Stimulated activated CD8-positive, alpha-beta memory T cell treated with anti-CD3 and anti-CD28 coated beads, Interleukin-15, amount 100 ng/mL, for 4 hours (primary cell): ENCODE measurements at places on chromosomes 7 and 10.

DNA sequence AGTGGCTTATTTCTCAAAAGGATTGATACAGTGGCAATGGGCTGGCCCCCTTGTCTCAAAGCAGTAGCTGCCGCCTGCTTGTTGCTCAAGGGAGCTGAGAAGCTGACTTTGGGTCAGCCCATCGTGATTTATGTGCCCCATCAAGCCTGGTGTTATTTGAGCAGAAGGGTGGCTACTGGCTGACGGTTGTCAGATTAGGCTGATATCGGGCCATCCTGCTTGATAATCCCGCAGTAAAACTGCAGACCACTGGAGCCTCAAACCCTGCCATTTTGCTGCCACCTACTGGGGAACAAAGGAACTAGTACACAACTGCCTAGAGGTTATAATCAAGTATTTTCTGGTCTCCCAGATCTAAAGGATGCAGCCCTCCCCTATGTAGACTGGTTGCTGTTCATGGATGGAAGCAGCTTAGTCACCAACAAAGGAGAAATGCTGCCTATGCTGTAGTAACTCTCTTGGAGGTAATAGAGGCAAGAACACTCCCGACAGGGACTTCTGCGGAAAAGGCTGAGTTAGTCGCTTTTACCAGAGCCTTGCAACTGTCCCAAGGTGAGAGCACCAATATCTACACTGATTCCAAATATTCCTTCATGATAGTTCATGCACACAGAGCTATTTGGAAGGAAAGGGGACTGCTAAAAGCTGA lies 65.9 kb upstream of the ZNF92 start:
- peak; percentile 1 for DNase-seq

GRCh38 chr7:1669954-1670893 lies at the start of gene ELFN1:
ELFN1 (plus strand) TSS chr7:1670277; CDS start chr7:1744597, 74,320 bp downstream.
- DNase-seq = no peak

GRCh38 chr7:108083980-108084379 lies 46.2 kb downstream of the LAMB4 start:
- DNase-seq = no peak

DNA sequence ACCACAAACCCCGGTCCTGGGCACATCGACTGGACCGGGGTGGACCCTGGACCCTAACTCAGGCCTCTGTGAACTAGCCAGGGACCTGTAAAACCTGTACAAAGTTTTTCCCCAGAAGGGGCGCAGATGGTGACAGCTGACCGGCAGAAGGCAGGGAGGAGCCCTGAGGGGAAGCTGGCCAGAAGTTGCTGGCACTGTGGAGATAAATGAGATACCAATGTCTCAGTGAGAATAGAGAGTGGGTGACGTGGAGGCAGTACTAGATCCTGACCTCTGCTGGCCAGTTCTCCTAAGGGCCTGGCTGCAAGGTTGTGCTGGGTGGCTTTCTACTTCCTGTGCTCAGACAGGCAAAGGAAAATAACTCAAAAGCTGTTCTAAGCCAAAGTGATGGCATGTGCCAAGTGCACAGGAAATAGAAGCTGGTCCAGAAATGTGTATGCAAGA lies 10.6 kb upstream of the TSPAN14 start:
- no peak for DNase-seq

GRCh38 chr10:4883079-4883739 lies 57.2 kb downstream of the AKR1E2 start:
- no peak for DNase-seq

DNA sequence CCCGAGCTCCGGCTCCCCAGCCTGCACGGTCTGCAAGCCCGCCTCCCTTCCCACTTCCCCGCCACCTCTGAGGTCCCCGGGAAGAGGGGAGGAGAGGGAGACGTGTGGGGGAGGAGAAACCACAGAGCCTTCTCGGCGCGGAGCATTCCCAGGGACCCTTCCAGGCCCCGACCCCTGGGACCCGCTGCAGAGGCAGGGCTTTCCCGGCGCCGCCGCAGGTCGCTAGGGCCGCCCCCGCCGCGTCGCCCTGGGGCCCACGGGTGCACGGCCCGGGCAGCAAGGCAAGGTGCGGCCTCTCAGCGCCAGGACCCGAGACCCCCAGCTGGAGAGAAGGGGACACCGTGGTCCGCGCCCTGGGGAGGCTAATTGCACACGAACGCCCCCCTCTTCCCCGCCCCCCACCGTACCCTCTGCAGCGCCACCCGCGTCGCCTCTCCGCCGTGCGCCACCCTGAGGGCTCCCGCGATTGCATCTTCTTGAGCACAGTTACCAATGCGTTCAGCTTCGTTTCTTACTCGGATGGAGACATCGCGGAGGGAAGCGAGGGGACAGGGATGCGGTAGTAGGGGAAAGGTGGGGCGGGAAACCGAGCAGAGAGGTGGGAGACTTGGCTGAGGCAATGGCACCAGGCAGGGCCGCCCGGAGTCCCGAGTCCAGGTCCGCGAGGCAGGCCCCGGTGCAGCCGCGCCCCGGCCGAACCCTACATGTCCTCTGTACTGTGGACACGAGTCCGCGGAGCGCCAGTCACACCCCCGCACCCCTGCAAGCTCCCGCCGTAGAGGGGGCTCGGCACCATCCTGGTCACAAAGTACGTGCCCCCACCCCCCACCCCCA lies 28.9 kb downstream of the SKIDA1 start:
- DNase-seq = no peak

GRCh38 chr7:106952658-106953231 lies 87.7 kb downstream of the PIK3CG start:
- no peak for DNase-seq

DNA sequence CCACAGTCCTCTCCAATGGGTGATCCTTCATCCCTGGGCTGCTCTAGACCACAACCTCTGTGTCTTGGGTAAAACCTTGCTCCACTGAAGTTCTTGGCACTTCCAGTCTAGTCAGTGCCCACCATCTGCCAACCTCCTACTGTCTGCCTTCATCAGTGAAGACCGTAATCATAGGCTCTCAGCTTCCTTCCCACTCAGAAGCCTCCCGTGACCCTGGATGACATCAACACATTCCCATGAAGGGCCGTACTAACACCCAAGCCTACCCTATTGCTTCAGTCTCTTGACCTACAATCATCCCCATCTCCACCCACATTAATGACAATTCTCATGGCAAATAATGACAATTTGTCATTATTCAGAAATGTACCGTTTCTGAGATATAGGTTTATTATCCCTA lies 27.6 kb upstream of the GARS1 start:
- DNase-seq = no peak

DNA sequence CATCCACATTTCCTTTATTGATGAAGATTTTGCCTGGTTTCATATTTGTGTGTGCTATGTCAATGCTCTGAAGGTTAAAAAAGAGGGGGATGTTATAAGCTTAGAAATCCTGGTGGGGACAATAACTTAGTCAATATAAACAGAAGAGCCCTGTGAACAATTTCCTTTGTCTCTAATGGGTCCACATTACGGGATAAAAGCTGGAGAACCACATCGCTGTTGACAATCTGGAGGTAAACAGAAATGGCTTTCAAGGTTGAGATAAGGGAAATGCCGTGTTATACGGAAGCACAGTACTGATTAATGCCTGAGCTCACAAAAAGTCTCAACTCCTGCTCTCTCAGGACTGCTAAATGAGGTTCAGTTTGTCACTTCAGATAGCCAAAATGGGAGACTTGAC lies 16.8 kb downstream of the ASAH2 start:
- DNase-seq = no peak

DNA sequence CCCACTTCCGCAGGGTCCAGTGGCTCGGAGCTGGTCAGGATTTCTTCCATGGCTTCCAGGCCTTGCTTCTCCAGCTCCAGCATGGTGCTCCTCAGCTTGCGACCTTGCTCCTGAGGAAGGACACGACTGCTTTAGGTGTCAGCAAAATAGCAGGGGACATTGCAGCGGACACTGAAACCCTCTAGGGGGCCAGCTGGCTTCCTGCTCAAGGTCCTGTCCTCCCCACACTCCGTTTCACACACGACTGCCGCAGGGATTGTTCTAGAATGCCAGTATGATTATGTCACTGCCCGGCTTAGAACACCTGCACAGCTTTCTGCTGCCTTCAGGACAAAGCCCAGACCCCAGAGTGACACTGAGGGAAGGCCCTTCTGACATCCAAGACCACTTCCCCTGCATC lies 65.6 kb downstream of the SCRN1 start:
- no peak for DNase-seq

- no peak for DNase-seq
Measured at GRCh38 chr10:31131251-31131650, 99.6 kb upstream of the ZNF438 start.

GRCh38 chr10:113854761-113855588 lies 514 bp downstream of the NHLRC2 start:
- DNase-seq = peak; percentile 32

- no peak for DNase-seq
Measured at GRCh38 chr7:3007696-3008095, 36.0 kb downstream of the CARD11 start.

GRCh38 chr7:74371381-74372341 lies 82.0 kb upstream of the GTF2IRD1 start:
- no peak for DNase-seq

DNA sequence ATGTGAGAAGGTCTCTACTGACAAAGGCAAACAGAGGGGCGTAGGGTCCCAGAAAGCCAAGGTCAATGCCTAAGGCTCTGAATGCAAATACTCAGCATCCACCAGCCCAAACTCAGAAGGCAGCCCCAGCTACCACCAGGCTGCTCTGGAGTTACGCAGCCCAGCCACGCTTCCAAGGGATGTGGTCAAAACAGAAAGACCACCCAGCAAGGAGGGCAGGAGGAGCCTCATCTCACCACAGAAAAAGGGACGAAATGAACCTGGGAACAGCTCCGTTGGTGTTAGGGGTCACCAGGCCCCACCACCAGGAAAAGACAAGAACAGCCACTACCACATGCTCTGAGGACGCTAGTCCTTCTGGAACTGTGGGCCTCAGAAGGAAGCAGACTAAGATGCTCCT lies 65.1 kb downstream of the CTBP2 start:
- no peak for DNase-seq

GRCh38 chr7:141024668-141025067 lies 9.9 kb upstream of the MRPS33 start:
- no peak for DNase-seq

DNA sequence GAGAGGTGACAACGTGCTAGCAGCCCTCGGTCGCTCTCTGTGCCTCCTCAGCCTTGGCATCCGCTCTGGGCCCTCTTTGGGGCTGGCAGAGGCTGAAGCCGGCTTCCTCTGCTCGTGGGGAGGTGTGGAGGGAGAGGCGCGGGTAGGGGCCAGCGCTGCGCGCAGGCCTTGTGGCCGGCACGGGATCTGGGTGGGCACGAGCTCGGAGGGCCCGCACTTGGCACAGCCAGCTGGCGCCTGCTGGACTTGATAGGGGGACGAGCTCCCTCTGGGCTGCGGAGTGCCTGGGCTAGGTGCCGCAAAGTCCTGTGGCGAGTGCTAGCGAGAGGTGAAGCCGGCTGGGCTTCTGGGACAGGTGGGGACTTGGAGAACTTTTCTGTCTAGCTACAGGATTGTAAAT lies 170.7 kb downstream of the EXOC4 start:
- DNase-seq = no peak

- no peak for DNase-seq
Measured at GRCh38 chr10:100827819-100828737, 82.7 kb downstream of the PAX2 start.

DNA sequence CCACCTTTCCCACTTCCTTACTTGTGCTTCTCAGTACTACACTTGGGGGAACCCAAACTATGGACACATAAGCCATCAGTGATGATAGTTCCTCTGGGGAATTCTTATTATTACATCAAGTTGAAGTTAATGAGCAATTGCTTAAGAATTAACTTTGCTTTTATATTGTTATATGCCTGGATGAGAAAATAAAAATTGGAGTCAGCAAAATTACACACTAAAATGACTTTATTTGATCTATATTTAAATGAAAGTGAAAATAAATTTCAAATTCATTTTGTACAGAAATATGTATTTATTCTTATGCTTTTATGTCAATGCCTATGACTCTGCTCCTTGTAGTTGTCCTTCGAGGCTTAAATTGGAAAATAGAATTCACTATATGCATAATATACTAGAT lies 149.4 kb upstream of the KCND2 start:
- DNase-seq = no peak

DNA sequence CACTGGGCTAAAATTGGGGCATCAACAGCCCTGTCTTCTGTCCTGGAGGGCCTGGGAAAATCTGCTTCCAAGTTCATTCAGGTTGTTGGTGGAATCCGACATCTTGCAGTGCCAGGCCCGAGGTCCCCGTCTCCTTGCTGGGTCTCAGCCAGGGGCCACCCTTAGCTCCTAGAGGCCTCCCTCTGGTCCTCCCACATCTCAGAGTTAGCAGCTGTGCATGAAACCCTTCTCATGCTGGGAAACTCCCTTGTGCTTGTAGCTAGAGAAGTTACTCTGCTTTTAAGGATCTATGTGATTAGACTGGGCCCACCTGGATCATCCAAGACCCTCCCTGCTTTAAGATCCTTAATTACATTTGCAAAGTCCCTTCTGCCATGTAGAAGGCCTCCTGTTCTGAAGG lies 15.3 kb downstream of the HIP1 start:
- DNase-seq = no peak
